ENCODE measurements at places on chromosomes 13 and 19. TPM values are rescaled to one million over a fixed set of nuclear protein-coding genes. Genes with fewer than 3 reads are reported as not detected.

The IL17D gene
- polyA plus RNA-seq: 0.28 TPM

The ASF1B gene
- polyA plus RNA-seq: 4.5 TPM

The ZNF763 gene
- polyA plus RNA-seq: 2.5 TPM

The ERFL gene
- not detected for polyA plus RNA-seq

The ADGRE3 gene
- 0.17 TPM for polyA plus RNA-seq

The KANK3 gene
- polyA plus RNA-seq: 3.6 TPM

The RNF225 gene
- not detected for polyA plus RNA-seq

The GRK1 gene
- not detected for polyA plus RNA-seq

The NLRP7 gene
- polyA plus RNA-seq: not detected

The NCAN gene
- polyA plus RNA-seq: not detected

The ZNF628 gene
- 0.36 TPM for polyA plus RNA-seq

The THAP8 gene
- polyA plus RNA-seq: 8.5 TPM

The FAM216B gene
- not detected for polyA plus RNA-seq

The TJP3 gene
- polyA plus RNA-seq: 16.2 TPM

The ZNF571 gene
- 5.9 TPM for polyA plus RNA-seq

The PDE4C gene
- polyA plus RNA-seq: not detected

The C19orf73 gene
- polyA plus RNA-seq: 3.1 TPM

The MUC16 gene
- polyA plus RNA-seq: 0.02 TPM

The EML2 gene
- polyA plus RNA-seq: 18.8 TPM

The ZNF560 gene
- polyA plus RNA-seq: not detected

The CEACAM16 gene
- not detected for polyA plus RNA-seq

The SNRNP70 gene
- polyA plus RNA-seq: 66.2 TPM

The CEACAM1 gene
- 0.15 TPM for polyA plus RNA-seq

The JSRP1 gene
- 0.91 TPM for polyA plus RNA-seq

Data from CD8-positive, alpha-beta memory T cell (primary cell).